CD4-positive, alpha-beta memory T cell (primary cell): ENCODE measurements at places on chromosomes 2 and 18. TPM values are rescaled to one million over a fixed set of nuclear protein-coding genes. Genes with fewer than 3 reads are reported as not detected.

Gene UGP2
- total RNA-seq = 92.7 TPM

Gene ACADL
- total RNA-seq = not detected

Gene TMEM198
- 0.67 TPM for total RNA-seq

DNA sequence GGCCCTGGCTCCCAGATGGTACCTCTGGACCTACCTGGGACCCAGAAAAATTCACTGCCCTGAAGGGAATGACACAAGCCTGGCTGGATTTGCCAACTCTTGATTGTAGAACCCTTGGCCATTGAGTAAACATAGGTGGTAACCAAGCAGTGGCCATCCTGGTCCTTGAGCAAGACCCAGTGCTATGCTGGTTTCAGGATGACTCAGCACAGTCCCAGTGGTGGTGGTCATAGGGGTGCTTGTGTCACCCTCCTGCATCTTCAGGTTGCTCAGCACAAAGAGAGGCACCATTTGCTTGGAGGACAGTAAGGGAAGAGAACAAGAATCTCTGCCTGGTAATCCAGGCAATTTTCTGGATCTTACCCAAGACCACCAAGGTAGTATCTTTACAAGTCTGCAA, 52.9 kb downstream of the UPP2 start:
- no peak for DNase-seq

Gene ZBTB7C
- total RNA-seq = not detected

DNA sequence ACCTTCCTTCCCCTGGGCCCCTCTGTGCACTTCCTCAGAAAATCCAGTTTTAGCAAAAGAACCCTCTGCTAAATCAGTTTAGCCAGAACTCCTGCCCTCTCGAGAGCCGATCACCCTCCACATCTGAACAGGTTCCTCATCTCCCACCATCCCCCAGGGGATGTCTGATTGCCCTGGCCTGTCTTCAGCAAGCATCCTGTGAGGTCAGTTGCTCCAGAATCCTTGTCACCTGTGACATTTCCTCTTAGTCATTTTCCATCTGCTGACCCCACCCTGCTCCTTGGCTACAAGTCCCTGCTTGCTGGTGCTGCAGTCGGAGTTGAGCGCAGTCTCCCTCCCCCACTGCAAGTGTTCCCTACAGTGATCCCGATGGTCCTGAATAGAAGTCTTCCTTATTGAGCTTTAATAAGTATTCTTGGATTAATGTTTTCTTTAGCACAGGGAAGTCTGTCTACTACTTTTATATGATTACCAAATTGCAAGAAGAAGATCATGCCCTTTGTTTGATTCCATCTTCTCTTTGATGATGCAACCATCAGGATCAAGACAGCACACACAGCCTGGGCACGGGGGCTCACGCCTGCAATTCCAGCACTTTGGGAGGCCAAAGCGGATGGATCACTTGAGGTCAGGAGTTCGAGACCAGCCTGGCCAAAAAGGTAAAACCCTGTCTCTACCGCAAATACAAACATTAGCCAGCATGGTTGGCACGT, 30.9 kb upstream of the UBE2F start:
- no peak for DNase-seq

GRCh38 chr2:144455987-144456386, 63.9 kb downstream of the ZEB2 start:
- DNase-seq = no peak

DNA sequence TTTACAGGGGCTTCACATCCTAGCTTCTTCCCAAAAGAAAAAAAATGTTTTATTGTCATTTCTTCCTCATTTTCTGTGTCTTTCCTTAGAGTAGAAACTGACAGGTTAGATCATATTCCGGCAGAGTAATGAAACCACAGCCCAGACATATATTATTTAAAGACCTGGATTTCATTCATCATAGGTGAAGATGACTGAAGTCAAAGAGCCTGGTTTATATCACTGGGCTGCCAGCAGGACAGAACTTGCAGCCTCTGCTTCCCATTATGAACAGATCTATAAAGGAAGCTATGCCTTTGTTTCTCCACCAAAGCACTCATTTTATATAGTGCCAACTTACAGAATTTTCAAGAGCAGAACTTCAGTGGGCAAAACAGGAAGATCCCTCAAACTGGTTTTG, 137.9 kb downstream of the METTL4 start:
- no peak for DNase-seq

- DNase-seq = no peak
These were observed 27.0 kb upstream of the TWIST2 start for GRCh38 chr2:238820916-238821315.

GRCh38 chr2:222424276-222424728, at the start of gene SGPP2:
Gene SGPP2, plus strand, starts transcription at chr2:222424543. Its CDS starts 60 bp downstream, at chr2:222424603.
- peak; percentile 45 for DNase-seq

DNA sequence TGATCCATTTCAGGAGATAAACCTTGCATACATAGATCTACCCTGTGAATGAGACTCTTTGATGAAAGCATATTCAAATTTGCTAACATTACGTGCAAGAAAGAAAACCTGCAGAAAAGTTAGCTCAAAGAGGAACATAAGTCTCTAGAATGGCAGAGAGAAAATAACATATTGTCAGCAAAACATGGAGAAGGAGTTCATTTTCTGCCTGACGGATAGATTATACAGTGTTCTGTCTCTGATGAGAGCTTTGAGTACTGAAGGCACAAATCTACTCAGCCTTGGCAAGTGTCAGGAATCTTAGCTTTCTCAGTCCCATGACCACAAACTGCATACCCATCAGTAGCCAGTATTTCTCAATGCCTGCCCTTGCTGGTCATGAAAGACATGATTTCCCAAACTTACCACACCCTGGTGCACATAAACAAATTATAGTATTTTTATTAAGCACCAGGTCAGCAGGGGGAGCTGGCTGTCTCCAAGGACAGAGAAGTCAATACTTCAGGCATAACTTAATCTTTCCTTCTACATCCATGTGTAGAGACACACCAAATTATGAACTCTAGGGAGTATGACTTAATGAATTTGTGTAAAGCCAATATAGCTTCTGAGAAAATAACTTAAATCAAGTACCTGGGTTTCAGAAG, 401.2 kb upstream of the SOX11 start:
- no peak for DNase-seq

DNA sequence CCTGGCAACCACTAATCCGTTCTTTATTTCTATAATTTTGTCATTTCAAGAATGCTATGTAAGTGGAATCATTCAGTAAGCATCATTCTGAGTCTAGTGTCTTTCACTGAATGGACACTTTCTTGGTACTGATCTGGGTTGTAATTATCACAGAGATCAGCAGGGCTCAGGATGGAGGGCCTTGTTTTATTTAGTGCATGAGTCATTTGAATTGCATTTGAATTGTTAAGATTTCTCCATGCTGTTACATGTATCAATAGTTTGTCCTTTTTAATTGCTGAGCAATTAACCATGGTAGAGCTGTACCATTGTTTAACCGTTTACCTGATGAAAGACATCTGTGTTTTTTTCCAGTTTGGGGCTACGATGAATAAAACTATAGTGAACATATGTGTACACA, 256.4 kb downstream of the THSD7B start:
- no peak for DNase-seq

- DNase-seq = no peak
These were observed 992.2 kb upstream of the PIK3C3 start for GRCh38 chr18:40962784-40963183.

GRCh38 chr2:241064008-241064801, 37.9 kb downstream of the MTERF4 start:
- peak; percentile 35 for DNase-seq

Gene FEV
- total RNA-seq = not detected

GRCh38 chr2:137813176-137813575, 151.1 kb upstream of the HNMT start:
- DNase-seq = no peak

GRCh38 chr2:98935111-98935770, 784 bp downstream of the CRACDL start:
- DNase-seq = no peak

GRCh38 chr2:149648282-149649030, 60.9 kb upstream of the MMADHC start:
- no peak for DNase-seq

DNA sequence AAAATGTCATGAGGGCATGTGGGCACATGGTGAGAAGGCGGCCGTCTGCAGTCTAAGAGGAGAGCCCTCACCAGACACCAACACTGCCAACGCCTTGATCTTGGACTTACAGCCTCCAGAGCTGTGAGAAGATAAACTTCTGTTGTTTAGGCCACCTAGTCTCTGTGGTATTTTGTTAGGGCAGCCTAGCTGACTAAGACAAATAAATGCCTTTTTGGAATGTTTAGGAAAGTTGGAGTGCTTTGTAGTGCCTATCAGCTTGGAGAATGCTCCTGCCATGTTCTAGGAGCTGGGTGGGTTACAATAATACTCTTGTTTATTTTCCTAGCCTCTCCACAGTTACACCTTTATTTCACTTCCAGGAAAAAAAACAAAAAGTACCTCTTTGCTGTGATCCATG, 92.0 kb downstream of the SPP2 start:
- DNase-seq = no peak

- no peak for DNase-seq
These were observed 1.3 kb downstream of the ERICH2 start for GRCh38 chr2:170771421-170771937.

DNA sequence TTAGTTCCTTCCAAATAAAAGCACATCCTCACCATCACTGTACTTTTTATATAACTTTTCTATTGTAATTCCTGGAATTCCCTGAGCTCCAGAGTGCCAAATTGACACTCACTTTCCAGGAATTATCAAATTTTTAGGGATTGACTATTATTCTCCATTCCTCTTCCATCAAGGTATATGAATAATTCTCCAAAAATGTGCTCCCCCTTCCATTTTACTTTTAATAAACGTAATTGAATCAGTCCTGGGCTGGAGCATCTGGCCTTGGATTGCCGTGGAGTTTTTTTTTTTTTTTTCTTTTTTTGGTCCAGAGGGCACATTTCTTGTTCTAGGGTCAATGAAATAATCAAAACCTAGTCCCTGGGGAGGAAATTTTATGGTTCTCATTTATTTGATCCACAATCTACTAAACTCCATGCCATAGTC, 304.3 kb downstream of the CDCA7 start:
- DNase-seq = no peak

- DNase-seq = no peak
These were observed 182.3 kb downstream of the INO80D start for GRCh38 chr2:205903549-205904129.

DNA sequence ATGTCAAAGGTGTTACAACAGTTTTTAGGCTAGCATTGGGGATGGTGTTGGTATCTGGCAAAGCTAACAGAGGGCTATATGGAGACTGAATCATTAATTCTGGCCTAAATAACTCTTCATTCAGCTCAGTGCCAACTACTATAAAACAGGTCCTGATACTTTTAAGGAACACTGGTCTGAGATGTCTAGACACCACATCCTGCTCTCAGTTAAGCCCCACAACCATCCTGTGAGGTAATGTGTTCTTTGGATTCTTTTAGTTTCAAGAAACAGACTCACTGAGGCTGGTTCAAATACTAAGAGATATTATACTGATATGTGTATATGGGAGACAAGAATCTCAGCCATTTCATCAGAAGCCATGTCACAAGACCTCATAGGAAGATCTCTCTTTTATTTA, 14.2 kb upstream of the HK2 start:
- no peak for DNase-seq

DNA sequence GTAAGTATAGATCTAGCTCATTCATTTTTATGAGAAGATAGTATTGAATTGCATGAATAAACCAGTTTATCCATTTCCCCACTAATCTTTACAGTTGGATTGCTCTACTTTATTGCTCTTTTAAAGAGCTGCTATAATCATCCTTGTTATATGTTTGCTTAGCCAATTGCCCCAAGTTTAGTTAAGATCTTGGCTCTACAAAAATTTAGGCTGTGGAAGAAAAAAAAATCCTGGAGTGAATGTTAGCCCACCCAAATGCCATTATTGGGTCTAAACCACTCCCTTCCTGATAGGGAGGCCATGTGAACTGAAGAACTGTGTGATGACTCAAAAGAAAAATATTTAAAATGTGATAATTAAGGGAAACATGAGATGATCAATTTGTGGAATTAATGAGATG, 2.9 kb downstream of the ALS2 start:
- no peak for DNase-seq

Gene APOB
- not detected for total RNA-seq

DNA sequence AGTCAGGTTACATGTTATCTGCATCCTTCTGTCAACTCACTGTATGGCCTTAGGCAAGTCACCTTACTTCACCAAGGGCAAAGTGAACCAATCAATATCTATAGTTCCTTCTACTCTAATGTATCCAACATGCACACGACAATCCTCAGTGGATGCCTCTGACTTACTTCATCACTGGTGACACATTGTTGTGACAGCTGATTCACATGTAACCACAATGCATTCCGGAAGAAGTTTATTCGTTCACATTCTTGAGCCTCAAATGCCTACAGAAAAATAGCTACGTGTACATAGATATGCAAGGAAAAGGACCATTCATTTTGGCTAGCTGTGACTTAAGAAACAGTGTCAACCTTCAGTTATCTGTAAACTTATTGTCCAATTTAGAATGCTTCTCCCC, 26.3 kb upstream of the EPG5 start:
- DNase-seq = no peak

DNA sequence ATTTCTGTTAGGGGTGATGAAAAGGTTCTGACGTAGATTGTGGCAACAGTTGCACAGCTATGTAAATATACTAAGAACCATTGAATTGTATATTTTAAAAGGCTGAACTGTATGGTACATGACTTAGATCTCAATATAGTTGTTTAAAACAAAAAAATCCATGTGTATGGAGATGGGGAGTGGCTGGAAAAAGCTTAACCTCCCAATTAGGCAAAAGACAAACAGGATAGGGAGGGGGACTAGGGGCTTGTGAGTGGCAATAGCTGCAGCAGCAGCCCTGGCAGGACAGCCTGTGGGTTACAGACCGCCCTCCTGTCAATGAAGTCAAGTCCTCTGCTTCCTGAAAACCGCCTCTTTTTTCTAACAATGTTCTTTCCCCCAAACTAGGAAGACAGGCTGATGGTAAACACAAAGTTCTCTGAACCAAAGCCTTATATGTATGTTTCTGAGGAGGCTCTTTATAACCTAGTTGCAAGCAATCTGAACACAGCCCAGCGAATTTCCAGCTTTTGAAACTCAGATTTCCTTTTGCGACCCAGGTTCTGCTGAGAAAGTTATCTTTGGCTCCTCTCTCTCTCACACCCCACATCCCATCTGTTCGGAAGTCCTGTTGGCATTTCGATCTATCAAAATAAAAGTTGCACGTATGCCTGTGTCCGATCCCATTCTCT, 10.3 kb downstream of the ATP8B1 start:
- no peak for DNase-seq

DNA sequence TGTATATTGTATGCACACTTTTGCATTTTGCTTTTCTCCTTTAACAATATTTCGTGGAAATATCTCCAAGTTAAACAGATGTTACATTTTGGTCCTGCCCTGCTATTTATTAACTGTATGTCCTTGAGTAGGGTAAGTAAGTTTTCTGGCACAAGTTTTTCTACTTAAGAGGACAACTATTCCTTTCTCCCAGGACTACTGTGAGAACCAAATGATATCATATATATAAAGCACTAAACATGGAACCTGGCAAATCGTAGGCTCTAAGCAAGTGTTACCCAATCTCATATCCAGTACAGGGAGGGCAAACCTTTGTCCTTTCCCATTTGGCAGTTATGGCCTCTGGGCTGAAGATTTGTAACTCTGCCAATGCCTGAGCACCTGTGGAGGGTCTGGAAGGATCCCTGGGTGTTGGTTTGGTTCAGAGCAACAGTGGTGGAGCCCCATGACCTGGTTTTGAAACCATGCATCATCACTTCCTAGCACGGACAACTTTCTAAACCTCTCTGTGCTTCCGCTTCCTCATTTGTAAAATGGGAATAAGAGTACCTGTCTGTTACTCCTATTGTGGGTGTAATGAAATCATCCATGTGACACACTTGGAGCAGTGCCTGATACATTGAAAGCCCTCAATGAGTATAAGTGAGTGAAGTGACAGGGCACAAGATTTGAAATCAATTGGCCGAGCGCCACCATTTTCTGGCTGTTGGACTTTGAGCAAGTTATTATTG, 28.3 kb upstream of the ICOS start:
- DNase-seq = no peak
